ENCODE measurements at places on chromosomes 1 and 21.

DNA sequence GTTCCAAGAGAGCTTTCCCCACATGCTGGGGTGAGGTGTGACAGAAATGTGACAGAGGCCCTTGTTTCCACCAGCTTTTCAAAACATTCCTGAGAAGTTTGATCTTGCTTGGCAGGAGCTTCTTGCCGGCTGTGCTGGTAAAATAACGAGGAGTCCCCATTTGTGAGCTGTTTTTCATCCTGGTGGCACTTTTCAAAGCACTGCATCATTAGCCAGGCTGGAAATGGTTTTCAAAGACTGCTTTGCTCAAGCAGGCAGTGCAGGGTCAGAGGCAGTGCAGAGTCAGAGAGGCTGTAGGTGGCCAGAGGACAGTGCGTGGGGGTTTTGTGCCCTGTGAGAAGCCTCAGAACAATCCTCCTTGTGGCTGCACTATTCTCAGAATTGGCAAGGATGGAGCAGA lies 75.8 kb upstream of the KCNA3 start:
- ATAC-seq: no peak

DNA sequence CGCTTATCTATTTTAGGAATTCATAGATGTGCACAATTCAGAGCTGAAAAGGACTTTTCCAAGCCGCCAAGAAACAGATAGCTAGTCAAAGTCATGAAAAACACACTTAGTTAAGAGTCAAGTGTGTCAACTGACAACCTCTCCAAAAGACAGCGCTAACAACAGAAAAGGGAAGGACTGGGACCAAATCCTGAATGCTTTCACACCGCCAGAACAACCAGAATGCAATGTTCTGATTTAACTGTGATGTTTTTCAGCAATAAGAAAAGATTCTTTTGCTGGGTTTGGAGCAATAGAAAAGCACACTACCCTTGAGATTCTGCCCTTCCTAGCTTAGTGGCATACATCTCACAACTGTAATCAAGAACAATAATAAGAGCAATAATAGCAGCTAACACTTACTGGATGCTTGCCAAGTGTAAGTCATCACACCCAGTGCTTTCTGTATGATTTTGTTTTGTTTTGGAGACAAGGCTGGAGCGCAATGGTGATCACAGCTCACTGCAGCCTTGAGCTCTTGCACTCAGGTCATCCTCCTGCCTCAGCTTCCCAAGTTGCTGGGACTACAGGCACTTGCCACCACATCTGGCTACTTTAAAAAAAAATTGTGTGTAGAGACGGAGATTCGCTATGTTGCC lies 33.9 kb upstream of the SDC3 start:
- no peak for ATAC-seq

- no peak for ATAC-seq
These were observed 62.0 kb downstream of the MRPS6 start for GRCh38 chr21:34135330-34135729.

- ATAC-seq: peak; percentile 82
These were observed 431 bp downstream of the CLCN6 start for GRCh38 chr1:11806307-11806936.

DNA sequence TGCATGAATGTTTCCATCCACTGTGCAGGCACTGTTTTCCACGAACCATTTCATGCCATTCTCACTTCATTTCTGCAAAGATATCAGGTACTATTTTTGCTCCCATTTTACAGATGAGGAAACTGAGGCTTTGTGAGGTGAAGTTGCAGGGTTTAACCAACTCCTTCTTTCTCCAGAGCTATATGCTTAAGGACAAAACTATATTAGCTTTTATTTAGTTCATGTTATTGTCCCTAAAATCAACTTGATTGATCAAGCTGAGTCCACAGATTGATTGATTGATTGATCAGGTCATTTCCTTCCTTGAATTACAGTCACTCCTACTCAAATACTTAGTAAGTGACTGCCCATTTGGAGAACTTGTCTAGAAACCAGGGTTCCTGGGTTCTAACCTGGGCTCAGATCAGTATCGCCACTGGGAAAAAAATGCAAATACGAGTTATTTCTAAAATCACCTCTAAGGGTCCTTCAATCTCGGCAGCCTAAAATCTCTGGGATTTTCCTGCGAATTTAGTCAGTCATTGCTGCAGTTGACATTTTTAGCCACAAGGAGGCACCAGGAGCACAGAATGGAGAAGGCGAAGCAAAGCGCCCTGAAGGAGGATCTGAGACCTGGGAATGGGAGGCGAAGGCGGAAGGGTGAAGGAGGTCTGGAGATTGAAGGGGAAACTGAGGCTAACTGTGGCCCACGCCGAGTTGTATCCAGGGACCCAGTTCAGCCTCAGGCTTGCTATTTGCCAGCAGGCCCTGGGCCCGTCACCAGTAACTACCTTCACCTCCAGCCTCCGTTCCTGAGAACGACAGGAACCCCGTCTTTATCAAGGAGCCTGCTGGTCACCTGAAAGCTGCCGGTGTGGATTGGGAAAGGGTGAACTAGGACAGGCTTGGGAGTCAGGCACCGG lies 14.3 kb upstream of the MUL1 start:
- no peak for ATAC-seq

GRCh38 chr1:221897321-221897721 lies 155.4 kb upstream of the DUSP10 start:
- no peak for ATAC-seq

GRCh38 chr21:28229814-28230213 lies 762.9 kb downstream of the LTN1 start:
- no peak for ATAC-seq

- ATAC-seq: no peak
These were observed 5.1 kb upstream of the TFAP2E start for GRCh38 chr1:35567947-35568558.

- ATAC-seq: no peak
These were observed 152.9 kb downstream of the PGBD5 start for GRCh38 chr1:230273141-230273710.

GRCh38 chr1:180954801-180955165 lies 42.1 kb downstream of the KIAA1614 start:
- no peak for ATAC-seq

DNA sequence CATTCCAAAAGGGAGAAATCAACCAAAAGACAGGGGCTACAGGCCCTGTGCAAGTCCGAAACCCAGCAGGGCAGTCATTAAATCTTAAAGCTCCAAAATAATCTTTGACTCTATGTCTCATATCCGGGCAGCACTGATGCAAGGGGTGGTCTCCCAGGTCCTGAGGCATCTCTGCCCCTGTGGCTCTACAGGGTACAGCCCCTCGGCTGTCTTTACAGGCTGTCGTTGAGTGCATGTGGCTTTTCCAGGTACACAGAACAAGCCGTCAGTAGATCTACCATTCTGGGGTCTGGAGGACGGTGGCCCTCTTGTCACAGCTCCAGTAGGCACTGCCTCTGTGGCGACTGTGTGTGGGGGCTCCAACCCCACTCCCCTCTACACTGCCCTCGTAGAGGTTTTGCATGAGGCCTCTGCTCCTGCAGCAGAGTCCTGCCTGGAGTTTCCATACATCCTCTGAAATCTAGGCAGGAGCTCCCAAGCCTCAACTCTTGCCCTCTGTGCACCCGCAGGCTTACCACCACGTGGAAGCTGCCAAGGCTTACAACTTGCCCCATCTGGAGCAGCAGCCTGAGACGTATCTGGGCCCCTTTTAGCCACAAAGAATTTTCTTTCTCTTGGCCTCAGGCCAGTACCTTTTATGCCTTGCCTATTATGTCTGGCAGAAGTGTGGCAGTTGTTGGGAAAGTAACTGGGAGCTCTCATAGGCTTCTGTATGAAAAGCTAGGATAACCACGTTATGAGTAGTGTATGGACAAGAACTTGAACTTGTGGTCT lies 52.5 kb downstream of the POU2F1 start:
- no peak for ATAC-seq

DNA sequence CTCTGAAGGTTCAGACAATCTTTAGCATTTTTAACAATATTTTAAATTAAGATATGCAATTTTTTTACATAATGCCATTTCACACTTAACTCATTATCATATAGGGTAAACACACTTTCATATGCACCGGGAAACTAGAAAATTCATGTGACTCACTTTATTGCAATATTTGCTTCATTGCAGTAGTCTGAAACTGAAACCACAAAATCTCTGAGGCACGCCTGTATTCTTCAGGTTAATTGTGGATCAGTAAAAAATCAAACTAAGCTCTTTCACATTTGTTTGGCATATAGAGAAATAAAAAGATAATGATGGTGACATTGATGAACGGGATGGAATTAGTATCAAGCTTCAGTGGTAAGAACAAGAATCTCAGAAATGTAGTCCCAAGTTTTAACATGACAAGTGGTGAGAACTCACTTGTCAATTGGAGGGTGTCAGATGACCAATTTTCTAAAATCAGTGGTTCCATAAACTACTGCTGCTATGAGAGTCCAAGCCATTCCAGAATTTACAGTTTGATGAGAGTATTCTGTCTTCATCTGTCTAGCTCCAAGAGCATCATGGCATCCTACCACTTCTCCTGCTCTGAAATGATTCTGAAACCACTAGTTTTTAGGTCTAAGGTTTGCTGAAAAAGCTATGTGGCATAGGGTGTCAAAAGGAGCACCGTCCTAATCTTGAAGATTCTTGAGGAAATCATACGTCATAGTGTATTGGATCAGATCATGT lies 281.0 kb downstream of the PTPRC start:
- no peak for ATAC-seq

DNA sequence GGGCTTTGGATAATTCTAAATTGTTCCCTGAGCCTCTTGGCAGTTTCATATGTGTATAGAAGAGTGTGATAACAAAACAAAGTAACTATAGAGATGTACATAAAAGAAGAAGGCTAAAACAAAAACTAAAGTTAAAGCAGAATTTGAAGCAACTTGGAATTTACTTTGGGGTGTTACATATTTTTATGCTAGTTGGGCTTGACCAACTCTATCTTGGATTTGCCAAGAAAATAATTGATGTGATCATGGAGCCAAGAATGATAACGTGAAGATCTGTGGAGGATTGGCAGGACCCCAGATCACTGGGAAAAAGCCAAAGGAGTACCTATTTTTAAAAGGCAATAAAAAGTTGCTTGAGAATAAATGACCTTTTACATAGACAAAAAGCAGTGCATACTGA lies 206.9 kb downstream of the LMO4 start:
- ATAC-seq: no peak

GRCh38 chr1:6033124-6033523 lies 12.6 kb upstream of the KCNAB2 start:
- ATAC-seq: no peak

DNA sequence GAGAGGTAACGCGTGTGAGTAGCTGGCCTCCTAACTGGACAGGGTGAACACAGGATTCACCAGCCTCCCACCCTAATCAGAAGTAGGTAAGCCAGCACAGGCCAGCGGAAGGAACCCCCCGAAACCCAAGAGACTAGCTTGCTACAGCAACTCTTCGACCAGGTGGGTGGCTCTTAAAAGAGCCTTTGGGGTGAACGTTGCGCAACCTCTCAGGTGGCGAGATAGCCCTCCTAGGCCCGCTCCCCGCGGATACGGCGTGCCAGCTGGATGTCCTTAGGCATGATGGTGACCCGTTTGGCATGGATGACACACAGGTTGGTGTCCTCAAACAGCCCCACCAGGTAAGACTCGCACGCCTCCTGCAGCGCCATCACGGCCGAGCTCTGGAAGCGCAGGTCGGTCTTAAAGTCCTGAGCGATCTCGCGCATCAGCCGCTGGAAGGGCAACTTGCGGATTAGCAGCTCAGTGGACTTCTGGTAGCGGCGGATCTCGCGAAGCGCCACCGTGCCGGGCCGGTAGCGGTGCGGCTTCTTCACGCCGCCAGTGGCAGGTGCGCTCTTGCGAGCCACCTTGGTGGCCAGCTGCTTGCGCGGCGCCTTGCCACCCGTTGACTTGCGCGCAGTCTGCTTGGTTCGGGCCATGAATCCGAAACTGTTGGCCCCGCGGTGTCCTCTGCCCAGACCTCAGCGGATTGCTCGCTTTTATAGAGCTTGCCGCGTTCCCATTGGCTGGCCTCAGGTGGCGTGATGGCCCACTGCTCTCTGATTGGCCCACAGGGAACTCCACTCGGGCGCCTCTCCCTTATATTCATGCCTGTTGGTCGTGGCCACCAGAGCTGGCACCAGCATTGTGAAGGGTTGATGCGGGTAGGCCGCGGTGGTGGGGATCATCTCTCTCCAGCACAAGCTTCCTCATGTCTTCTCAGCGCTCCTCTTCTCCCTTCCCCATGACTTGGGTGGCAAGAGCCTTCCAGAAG lies 8.3 kb upstream of the TRIM17 start:
- no peak for ATAC-seq

GRCh38 chr1:173415490-173415889 lies 61.6 kb upstream of the PRDX6 start:
- ATAC-seq: peak; percentile 6

DNA sequence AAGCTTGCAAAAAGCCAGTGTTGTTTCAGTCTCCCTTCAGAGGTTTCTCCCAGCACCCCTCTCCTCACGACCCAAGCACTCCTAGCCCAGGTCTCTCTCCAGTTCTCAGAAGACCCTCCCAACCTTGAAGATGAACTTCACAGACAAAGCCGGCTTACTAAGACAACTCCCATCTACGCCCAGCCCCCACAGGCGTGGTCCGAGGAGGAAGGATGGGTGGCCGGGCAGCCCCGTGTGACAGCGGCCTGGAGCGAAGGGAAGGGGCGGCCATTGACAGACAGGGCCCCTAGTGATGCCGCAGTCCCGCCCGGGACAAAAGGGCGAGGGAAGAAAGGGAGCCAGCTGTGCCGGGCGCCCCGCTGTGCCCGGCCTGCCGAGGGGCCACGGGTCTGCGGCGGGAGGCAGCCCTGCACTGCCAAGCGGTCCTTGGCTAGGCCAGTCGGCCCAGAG lies 6.9 kb downstream of the PAX7 start:
- no peak for ATAC-seq

DNA sequence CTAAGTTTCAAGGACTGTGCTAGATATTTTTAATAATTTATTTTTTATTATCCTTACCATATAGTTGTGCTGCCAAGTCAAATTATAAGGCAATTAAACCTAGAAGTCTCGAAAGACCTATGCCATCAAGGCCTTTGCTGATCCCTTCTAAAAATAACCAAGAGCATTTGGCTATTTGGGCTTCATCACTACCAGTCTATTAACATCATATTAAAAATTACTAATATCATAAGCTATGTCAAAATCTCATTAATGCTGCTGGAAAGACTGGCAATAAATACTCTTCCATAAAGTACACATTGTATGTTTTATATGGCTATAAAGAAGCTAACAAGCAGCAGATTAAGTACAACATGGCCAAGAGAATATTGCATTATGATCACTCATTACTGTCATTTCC lies 43.0 kb upstream of the MUTYH start:
- ATAC-seq: no peak

DNA sequence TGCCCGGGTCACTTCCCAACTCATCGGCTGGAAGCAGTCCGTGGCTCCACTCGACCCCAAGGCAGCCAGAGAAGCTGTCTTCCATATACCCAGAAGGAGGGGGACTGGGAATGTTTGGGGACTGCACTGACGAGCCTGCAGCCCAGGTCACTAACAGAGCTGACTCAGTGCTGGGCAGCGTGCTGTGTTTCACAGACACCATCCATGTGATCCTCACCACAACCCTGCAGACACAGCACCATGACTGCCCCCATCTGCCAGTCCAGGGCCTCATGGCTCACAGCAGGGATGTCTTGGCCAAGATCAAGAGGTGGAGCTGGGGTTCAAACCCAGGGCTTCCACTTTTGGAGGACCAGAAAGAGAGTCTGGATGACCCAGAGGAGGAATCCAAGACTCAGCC lies 67.9 kb downstream of the KLHDC7A start:
- ATAC-seq: no peak

All from stimulated activated memory B cell treated with anti-CD40 and anti-IgM and Interleukin-4, amounts not matched to agents 10 μg/mL and 1 μg/mL and 100 μg/mL, for 72 hours (primary cell).